Stimulated activated CD8-positive, alpha-beta memory T cell treated with anti-CD3 and anti-CD28 coated beads, Interleukin-7, amount 100 ng/mL, for 1 hour (primary cell): ENCODE measurements at places on chromosomes 3 and 15.

DNA sequence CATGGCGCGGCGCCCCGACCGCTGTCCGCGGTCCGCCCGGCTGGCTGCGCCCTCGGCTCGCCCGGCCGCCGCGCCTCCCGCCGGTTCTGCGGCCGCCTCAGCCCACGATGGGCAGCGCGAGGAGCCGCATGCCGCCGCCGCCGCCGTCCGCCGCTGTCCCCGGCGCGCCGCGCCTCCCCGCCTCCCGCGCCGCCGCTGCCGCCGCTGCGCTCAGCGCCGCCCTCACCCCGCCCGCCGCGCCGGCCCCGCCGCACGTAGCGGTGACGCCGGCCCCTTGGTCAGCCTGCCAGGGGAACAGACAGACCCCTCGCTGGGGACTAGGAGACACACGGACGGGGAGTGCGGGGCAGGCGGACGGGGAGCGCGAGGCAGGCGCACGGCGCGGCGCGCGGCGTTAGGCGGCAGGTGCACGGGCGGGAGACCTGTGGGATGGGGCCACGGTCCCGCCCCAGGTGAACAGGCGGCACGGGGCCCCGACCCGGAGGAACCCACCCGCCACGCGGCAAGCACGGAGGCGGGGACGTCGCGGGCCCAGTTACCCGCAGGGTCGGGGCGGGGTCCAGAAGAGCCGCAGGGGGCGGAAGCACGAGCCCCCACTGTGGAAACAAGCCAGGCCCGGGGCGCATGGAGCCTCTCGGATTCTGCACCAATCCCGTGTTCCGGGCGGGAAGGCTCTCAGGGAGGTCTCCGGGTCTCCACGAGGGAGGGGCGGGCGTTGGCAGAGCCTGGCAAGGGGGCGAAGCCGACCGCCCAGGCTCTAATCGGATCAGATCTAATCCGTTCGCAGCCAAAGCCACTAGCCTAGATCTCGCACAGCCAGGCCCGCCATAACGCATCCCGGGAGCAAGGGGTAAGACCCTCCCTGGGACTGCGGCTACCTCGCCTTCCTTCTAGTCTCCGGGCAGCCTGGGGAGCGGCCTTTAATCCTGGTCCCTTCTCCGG lies at the start of gene CSPG5:
CSPG5 (minus strand) TSS at position 175 of the 942 bp plus-strand sequence; CDS start at position 3, 172 bp downstream.
- DNase-seq = no peak

- no peak for DNase-seq
These were observed 35.9 kb downstream of the OXNAD1 start for GRCh38 chr3:16300881-16301359.

GRCh38 chr15:26242565-26243071 lies 379.5 kb upstream of the ATP10A start:
- no peak for DNase-seq

DNA sequence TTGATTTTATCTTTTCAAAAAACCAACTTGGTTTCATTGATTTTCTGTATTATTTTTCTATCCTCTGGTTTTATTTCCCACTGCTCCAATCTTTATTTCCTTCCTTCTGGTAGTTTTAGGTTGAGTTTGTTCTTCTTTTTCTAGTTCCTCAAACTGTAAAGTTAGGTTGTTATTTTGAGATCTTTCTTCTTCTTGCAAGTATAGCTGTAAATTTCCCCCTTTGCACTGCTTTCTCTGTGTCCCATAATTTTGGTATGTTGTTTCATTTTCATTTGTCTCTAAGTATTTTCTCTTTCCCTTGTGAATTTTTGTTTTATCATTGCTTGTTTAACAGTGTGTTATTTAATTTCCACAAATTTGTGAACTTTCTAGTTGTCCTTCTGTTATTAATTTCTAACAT lies 120.0 kb downstream of the PLD1 start:
- DNase-seq = no peak

- no peak for DNase-seq
These were observed 749 bp downstream of the RAB8B start for GRCh38 chr15:63189941-63190768.

GRCh38 chr3:160437083-160437455 lies 12.5 kb downstream of the TRIM59 start:
- DNase-seq = no peak

- no peak for DNase-seq
These were observed 24.8 kb downstream of the GABRA5 start for GRCh38 chr15:26891448-26892181.

DNA sequence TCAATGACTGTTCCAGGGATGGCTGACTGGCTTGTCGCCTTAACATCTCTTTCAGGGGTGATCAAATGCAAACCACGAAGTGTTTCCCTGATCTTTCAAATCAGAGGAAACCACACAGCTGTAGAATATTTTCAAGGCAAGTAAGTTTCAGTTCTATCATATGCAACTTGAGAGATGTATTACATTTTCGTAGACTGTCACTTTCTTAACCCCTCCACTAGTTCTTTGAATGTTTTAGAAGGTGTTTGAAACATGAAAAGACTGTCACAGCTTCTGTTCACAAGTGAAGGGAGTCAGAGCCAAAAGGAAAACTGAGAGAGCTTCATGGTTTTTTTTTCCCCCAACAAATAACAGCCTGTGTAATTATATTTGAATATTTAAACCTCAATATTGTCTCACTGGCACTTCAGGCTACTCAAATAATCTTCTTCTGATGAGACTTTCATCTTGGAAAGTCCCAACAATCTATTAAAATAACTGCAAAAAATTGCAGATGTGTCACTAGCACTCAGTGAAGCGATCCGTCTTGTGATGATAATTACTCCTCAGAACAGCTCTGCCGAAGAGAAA lies 25.9 kb upstream of the CAPN7 start:
- no peak for DNase-seq

GRCh38 chr15:41727143-41727542 lies 47.1 kb upstream of the MAPKBP1 start:
- DNase-seq = no peak

- no peak for DNase-seq
These were observed 40.8 kb downstream of the TMEM45A start for GRCh38 chr3:100533176-100533575.

- DNase-seq = no peak
These were observed 36.7 kb upstream of the SECISBP2L start for GRCh38 chr15:49082960-49083359.

GRCh38 chr3:123088387-123088786 lies 21.6 kb downstream of the PDIA5 start:
- no peak for DNase-seq

- no peak for DNase-seq
These were observed 149.8 kb downstream of the TMCO5A start for GRCh38 chr15:38084289-38084688.

DNA sequence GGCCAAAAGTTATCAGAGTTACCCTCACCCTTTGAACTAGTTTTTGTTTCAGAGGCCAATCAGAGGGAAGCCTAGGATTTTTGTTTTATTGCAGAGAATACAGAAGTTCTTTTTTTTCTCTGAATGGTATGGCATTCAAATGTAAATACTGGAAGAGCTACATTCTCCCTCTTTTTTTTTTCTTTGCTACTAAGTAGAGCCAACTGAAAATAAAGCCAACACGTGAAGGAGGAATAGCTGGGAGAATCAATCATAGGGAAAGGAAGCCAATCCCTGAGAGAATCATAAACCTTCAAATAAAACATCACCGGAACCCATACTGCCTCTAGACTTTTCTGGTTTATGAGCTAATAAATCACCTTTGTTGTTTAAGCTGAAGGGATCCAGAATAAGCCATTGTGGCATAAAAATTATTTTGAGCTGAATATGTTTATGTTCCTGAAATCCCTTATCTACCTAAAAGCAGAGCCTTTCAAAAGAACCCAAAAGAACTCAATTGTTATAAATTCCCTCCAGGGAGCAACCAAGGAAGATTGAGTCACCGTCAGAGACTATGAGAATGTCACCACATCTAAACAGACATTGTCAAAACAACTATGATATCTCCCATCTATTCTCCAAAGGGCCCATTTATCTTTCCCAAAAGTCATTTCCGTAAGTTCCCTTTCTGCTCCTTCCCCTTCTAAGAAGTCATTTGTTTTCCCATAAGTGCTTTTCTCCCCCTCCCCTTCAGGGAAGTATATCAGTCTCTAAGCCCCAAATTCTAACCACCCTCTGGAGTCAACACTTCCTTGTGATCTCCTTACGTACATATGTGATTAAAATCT lies 3.8 kb upstream of the ZNF280D start:
- DNase-seq = no peak

DNA sequence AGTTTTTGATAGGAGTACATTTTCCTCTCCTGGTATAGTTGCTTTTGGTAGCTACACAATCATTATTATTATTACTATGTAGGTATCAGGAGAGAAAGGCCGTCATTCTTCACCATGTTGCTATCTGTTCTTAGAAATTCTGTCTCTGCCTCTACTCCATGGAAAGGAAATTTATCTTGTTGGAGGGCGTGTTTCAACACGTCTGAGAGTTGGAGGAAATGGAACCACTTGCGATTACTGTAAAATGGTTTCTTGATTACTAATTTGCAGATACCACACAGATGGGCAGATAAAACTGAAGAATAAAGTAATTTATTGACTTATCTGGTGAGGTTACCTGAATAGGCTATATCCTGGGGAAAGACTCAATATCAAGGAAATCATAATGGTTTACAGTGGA lies 488.4 kb downstream of the NR2F2 start:
- DNase-seq = no peak

DNA sequence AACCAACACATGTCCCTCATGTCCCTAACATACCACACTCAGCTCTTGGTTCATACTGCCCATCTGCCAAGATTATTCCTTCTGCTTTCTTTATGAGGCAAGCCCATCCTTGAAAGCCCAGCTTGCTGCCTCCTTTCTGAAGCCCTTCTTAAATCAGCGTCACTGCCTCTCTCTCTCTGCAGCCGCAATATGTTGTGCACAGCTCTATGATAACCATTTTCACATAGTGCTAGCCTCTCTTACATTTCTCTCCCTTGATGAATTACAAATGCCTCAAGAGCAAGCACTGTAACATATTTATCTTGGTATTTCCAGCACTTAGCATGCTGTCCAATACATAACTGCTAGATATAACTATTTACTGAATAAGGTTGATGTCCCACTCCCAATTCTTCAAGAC lies 86.5 kb downstream of the TNIK start:
- no peak for DNase-seq

GRCh38 chr3:11690863-11691766 lies 47.4 kb upstream of the VGLL4 start:
- no peak for DNase-seq

- DNase-seq = no peak
These were observed 96.5 kb upstream of the MYO5C start for GRCh38 chr15:52392008-52392687.

DNA sequence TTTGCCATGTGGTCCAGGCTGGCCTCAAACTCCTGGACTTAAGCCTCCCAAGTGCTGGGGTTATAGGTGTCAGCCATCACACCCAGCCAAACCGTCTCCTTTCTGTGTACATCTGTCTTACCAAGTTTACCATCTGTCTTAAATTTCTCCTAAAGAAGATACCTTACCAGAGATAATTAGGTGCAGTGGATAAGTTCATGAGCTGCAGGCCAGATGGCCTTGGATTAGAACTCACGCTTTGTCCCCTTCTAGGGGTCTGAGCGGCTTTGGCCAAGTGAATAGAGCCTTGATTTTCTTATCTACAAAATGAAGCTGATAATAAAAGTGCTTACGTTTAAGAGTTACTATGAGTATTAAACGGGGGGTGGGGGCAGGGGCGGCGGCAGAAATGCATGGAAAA lies 103.9 kb downstream of the SUCLG2 start:
- no peak for DNase-seq

- DNase-seq = no peak
These were observed 4.8 kb downstream of the HES1 start for GRCh38 chr3:194140520-194141414.

DNA sequence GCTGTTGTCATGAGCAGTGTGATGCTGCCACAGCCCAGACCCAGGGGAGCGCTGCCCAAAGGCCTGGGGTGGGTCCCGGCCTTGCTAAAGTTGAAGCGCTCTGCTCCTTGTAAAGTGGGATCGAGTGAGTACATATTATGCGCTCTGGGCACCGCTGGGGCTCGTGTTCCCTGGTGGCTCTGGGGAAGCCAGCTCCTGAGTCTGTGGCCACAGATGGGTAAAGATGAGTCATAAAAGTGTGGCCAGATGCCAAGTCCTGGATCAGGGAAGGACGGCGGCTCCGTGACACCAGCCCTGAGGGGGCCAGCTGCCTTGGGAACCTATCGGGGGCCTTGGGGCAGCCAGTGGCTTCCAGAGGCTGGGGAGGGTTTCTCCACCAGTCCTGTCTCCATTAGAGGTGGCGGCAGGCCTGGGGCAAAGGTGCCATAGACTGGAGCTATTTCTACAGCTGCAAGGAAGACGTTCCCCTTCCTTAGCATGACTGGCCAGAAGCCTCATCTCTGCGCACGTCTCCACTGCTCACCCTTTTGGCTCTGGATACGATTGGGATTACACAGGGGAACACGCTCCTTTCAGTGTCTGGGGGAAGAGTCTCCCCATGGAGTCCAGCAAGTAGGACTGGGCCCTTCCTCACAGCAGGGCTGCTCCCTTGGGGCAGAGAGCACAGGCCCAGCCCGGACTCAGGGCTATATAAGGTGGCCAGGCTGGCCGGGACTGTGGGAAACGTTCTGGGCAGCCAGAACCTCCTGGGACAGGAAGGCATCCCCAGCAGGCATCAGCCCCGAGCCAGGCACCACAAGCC lies 1.2 kb upstream of the ITIH4 start:
- DNase-seq = no peak

GRCh38 chr15:79179108-79179561 lies 88.6 kb upstream of the RASGRF1 start:
- DNase-seq = no peak

DNA sequence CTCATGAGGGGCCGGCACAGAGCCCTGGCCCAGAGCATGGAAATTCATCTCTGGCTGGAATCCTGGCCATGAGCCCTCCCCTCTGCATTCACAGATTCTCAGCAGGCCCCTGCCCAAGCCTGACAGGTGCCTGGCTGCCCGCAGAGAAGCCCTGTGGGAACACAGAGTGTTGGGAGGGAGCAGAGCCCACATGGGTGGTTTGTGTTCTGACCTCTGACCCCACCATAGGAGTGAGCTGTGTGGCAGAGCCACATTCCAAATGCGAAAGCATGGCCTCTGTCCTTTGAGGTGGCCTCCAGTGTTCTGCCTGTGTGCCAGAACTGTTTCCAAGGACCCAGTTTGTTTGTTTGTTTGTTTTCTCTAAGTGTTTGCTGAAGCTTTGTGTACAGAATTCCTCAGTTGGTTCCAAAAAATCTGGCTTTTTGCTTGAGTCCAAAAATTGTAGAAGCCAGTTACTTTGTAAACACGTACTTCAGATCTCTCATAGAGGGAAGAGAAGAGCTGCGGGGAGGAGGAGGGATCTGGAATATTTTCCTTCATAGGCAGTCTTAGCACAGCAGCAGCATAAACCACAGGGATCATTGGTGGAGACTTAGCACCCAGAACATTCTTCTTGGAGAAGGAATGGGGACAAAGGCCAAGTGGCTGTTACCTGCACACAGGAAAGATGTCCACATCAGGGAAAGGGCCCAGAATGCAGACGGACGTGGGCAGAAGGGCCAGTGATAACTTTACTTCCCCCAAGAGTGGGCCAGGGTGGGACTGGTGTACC lies 36.0 kb downstream of the GRAMD2A start:
- no peak for DNase-seq

- no peak for DNase-seq
These were observed 114.9 kb downstream of the PDZRN3 start for GRCh38 chr3:73509816-73510215.

- no peak for DNase-seq
These were observed 109.8 kb upstream of the TSPAN3 start for GRCh38 chr15:77180757-77181156.
